Muscle of leg (tissue), 16 donors: ENCODE measurements at places on chromosomes 6 and 20.

GRCh38 chr6:158799051-158799792, 19.9 kb downstream of the EZR start:
- H3K4me3 ChIP-seq, result no peak overlapping the region
- no peaks in the 10 kb centered on the region for H3K27me3 ChIP-seq
- H3K4me1 ChIP-seq, result peaks cover 16% of the 10 kb centered on the region
- peak; percentile 48 for DNase-seq

GRCh38 chr6:139580592-139581484, 206.4 kb upstream of the CITED2 start:
- H3K4me3 ChIP-seq, result no peak overlapping the region
- no peak for DNase-seq
- no peak overlapping the region for H3K27ac ChIP-seq
- no peaks in the 10 kb centered on the region for H3K36me3 ChIP-seq

GRCh38 chr6:37287519-37288157, 29.7 kb upstream of the TMEM217 start:
- no peaks in the 10 kb centered on the region for H3K27me3 ChIP-seq
- no peak for DNase-seq
- H3K4me3 ChIP-seq, result no peak overlapping the region
- H3K36me3 ChIP-seq, result peaks cover 50% of the 10 kb centered on the region
- H3K4me1 ChIP-seq, result peaks cover 24% of the 10 kb centered on the region
- no peak overlapping the region for H3K27ac ChIP-seq

GRCh38 chr20:63419299-63419698, 53.2 kb downstream of the KCNQ2 start:
- no peak for DNase-seq
- peaks cover 38% of the 10 kb centered on the region for H3K27me3 ChIP-seq

DNA sequence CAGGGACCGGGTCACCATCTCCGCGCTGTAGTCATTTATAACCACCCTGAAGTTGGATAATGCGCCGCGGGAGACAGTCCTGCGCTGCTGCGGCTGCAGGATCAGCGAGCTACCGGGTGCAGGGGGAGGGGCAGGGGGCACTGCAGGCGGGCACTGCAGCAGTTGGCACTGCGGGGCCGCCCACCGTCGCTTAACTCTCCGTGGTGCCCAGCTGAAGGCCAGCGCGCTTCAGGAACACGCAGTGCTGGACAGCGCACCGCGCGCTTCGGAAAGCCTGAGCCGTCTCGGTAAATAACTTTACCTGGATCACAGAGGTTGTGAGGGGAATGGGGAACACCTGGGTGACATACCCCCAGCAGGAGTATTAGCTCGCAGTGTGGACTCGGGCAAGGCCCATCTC, 12.4 kb upstream of the LRFN2 start:
- no peak overlapping the region for H3K4me3 ChIP-seq
- H3K27me3 ChIP-seq, result peaks cover 17% of the 10 kb centered on the region
- peak; percentile 21 for DNase-seq
- H3K4me1 ChIP-seq, result no peaks in the 10 kb centered on the region
- H3K36me3 ChIP-seq, result no peaks in the 10 kb centered on the region

- peak; percentile 1 for DNase-seq
- H3K36me3 ChIP-seq, result no peaks in the 10 kb centered on the region
- H3K27ac ChIP-seq, result no peak overlapping the region
- H3K27me3 ChIP-seq, result no peaks in the 10 kb centered on the region
These were observed 1190.5 kb upstream of the EYS start for GRCh38 chr6:66897576-66897975.

DNA sequence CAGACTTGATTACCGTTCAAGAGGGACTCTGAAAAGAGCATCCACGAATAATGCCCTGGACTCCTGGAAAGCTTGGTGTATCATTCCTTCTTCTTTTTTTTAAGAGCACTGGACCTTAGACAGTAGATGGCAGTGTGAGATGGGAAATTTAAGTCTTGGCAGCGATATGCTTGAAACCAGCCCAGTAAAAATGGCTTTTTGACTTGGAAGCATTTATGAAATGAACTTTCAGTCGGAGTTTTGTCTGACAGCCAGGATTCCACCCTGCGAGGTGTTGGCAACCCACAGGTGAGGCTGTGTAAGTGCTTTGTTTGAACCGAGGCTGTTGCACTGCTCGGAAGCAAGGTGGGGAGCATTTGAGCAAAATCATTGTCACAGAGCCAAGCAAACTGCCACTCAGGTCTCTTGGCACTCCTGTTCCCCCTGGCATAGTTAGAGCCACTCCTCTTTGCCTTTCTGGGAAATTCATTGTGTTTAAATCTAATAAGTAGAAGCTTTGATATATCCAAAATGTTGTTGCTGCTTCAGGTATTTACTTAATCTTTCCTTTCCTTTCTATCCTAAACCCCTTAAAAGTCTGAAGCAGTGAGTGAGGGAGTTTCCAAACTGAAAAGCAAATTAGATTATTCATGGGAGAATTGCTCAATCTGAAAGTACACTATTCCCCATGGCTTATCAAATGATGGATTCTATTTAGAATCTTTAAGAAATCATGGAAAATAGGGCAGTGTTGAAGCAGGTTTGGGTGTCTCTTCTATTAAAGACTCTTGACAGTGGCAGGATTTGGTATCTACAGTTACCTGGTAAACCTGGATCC, 272.8 kb upstream of the SLC35B3 start:
- DNase-seq, result peak; percentile 63
- no peak overlapping the region for H3K27ac ChIP-seq
- no peaks in the 10 kb centered on the region for H3K36me3 ChIP-seq
- no peaks in the 10 kb centered on the region for H3K4me1 ChIP-seq
